ENCODE measurements at places on chromosomes 2 and 18. TPM values are rescaled to one million over a fixed set of nuclear protein-coding genes. Genes with fewer than 3 reads are reported as not detected.

The ICOS gene
- total RNA-seq, result not detected

The MAPK4 gene
- total RNA-seq, result 0.05 TPM

The HOXD9 gene
- 7.6 TPM for total RNA-seq

The PLB1 gene
- 1.6 TPM for total RNA-seq

The STK39 gene
- total RNA-seq, result 9.4 TPM

The LYG2 gene
- not detected for total RNA-seq

The TMEFF2 gene
- total RNA-seq, result not detected

The TDRD15 gene
- not detected for total RNA-seq

The HOXD1 gene
- total RNA-seq, result 19.0 TPM

The HTRA2 gene
- total RNA-seq, result 30.6 TPM

The CCDC68 gene
- total RNA-seq, result 0.97 TPM

The TLX2 gene
- not detected for total RNA-seq

The GREB1L gene
- 1.4 TPM for total RNA-seq

The NEB gene
- total RNA-seq, result 1.5 TPM

The UPP2 gene
- not detected for total RNA-seq

The DNER gene
- total RNA-seq, result 13.4 TPM

The SKA1 gene
- 1.7 TPM for total RNA-seq

The PLEKHH2 gene
- total RNA-seq, result 5.7 TPM

The ZNF397 gene
- total RNA-seq, result 2.9 TPM

The ALPI gene
- total RNA-seq, result not detected

The RTP5 gene
- not detected for total RNA-seq

Measured in glomerular endothelial cell (primary cell).